Stomach (tissue), 19 donors: ENCODE measurements at places on chromosomes 11 and 22. TPM values are rescaled to one million over a fixed set of nuclear protein-coding genes. Genes with fewer than 3 reads are reported as not detected.

TNNT3 gene
- not detected for total RNA-seq

KRTAP5-11 gene
- total RNA-seq, result not detected

EFCAB6 gene
- total RNA-seq, result 6.2 TPM

C1QTNF5 gene
- total RNA-seq, result 32.0 TPM

IFITM2 gene
- 12.2 TPM for total RNA-seq

TSGA10IP gene
- total RNA-seq, result not detected

RIMBP3C gene
- total RNA-seq, result 0.18 TPM

JAML gene
- 11.0 TPM for total RNA-seq

OR6A2 gene
- total RNA-seq, result not detected

GRCh38 chr11:75576017-75576416 lies 14.0 kb downstream of the SERPINH1 start:
- no peak for DNase-seq

DNA sequence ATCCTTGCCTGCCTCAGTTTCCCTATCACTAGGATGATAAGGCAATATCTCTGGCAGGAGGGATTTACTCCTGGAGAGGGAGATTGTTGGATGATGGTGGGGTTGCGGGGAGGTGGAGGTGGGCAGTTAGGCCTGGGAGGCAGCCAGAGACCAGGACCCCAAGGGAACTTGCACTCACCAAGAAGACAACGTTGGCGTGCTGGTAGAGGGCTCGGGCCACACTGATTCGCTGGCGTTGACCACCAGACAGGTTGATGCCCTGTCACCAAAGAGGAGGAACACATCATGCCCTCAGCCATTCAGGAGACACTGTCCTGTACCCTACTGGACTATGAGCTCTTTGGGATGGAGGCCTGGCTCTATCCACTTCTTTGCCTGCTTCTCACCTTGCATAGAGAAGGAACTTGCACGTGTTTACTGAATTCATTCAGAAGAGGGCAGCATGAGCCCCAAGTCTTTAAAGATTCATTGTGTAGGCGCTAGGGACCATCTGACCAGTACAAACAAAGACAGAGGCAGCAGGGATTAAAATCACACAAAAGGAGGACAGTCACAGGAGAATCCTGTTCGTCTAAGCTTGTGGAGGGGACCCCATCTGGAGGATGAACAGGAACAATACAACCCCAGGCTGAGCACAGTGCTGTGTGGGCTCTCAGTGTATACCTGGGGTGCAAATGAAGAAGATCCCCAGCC lies 24.2 kb upstream of the KCNJ11 start:
- no peak for DNase-seq

GRCh38 chr11:117618982-117619355 lies 178.0 kb downstream of the DSCAML1 start:
- DNase-seq, result peak; percentile 60

GRCh38 chr11:45737056-45737455 lies 67.9 kb upstream of the SLC35C1 start:
- no peak for DNase-seq

GRCh38 chr22:20786536-20786979 lies 12.6 kb downstream of the SERPIND1 start:
- DNase-seq, result no peak

DNA sequence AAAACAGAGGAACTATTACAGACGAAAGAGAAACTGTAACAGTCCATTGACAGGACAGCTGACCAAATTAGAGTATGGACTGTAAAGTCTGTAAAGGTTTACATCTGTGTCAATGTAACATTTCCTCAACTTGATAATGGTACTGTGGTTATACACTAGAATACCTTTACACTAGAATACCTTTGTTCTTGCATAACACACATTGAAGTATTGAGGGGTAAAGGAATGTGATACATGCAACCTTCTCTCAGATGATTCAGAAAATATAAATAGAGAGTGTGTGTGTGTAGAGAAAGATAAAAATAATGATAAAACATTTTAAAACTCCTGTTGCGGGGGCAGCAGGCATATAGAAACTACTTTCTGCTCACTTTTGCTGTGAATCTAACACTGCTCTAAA lies 5.6 kb upstream of the EEF1G start:
- no peak for DNase-seq

DNA sequence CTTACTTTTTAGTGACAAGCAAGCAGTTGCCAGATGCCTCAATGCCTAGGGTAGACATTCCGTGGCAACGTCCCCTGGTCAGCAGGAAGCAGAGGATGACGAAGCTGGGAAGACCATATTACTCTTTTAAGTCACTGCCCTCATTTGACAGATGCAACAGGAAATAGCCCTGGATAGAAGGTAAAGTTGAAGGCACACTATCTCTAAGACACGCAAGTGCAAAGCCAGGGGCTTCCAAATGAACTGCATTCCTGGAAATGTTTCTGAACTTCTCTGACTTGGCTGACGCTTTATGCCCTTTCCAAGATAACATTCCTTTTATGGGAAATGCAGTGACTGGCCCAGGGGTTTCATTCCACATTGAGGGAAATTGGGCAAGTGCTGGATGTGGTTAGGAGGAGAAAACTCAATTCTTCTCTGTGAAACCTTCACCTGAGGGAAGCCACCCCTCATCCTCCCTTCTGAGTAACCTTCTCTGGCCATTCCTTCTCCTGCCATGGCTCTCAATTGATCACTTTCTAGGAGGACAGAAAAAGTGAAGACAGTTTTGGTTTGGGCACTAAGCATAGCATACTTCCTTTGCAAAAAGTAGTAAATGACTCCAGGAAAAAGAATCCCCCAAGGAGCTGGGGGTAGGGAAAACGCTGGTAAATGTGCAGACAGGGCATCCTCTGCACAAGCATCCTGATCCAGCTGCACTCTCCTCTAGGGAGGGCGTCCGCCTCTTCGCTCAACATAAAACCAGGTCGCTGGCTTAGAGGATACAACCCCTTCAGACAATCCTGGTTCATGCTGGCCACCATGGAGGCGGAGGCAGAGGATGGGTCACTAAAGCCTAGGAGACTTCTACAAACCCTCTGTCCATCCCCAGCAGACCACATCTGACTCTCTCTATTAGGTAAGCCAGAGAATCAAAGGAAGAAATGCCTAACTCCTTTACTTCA lies 14.5 kb downstream of the PCSK7 start:
- no peak for DNase-seq

GRCh38 chr11:77384571-77384970 lies 83.1 kb upstream of the GDPD4 start:
- no peak for DNase-seq
